Forelimb muscle (tissue), 1 donor: ENCODE measurements at places on chromosomes 13 and 19. TPM values are rescaled to one million over a fixed set of nuclear protein-coding genes. Genes with fewer than 3 reads are reported as not detected.

The PLPPR3 gene
- polyA plus RNA-seq, result 0.52 TPM

The DHDH gene
- polyA plus RNA-seq, result 0.54 TPM

The DDX39A gene
- polyA plus RNA-seq, result 41.3 TPM

The LGALS14 gene
- polyA plus RNA-seq, result 0.30 TPM

The RYR1 gene
- 572 TPM for polyA plus RNA-seq

The ZNF616 gene
- polyA plus RNA-seq, result 9.1 TPM

The PRODH2 gene
- polyA plus RNA-seq, result not detected

The PSG6 gene
- polyA plus RNA-seq, result 0.16 TPM

The CEACAM4 gene
- 0.16 TPM for polyA plus RNA-seq

GRCh38 chr13:86710013-86710412, 910.8 kb upstream of the SLITRK6 start:
- no peak for DNase-seq

DNA sequence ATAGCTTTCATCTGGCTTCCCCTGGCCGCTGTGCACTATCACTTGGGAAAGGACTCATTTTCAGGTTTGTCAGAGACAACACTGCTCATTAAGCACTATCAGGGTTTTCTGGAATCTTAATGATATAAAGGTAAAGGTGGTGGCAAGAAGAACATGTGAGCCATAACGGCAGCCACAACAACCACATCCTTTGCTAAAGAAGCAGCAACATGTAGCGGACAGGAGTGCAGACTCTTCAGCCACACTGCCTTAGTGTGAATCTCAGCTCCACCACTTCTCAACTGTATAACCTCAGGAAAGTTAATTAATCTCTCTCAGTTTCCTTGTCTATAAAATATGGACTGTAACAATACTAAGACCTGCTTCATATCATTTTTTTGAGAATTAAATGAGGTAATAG, 24.1 kb upstream of the MIR17HG start:
- DNase-seq, result no peak

DNA sequence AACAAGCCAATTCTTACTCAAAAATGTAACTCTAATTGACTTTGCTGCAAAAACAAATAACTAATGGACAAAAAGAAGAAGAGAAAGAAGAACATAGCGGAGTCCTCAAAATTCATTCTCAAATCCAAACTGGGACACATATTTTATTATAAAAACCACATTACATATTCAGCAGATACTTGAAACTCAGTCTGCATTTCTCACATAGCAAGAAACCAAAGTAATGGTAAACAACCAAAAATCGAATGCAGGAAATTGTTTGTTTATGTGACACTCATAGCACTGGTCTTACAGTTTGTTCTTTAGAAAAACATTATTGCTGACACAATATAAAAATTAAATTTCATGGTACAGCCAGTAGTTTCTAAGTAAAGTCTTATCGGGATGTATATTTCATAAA, 789.8 kb downstream of the SLITRK6 start:
- no peak for DNase-seq

- DNase-seq, result no peak
Measured at GRCh38 chr13:37039896-37040295, 19.6 kb downstream of the SUPT20H start.

DNA sequence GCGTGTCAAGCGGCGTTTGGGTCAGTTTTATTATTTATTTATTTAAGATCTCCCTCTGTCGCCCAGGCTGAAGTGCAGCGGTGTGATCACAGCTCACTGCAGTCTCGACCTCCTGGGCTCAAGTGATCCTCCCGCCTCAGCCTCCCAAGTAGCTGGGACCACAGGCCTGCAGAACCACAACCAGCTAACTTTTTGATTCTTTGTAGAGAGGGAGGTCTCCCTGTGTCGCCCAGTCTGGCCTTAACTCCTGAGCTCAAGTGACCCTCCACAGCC, 713 bp downstream of the MRPS12 start:
- no peak for DNase-seq

GRCh38 chr13:99122171-99122570, 78.5 kb upstream of the UBAC2 start:
- DNase-seq, result no peak

GRCh38 chr13:98782654-98783053, 30.2 kb upstream of the SLC15A1 start:
- no peak for DNase-seq

DNA sequence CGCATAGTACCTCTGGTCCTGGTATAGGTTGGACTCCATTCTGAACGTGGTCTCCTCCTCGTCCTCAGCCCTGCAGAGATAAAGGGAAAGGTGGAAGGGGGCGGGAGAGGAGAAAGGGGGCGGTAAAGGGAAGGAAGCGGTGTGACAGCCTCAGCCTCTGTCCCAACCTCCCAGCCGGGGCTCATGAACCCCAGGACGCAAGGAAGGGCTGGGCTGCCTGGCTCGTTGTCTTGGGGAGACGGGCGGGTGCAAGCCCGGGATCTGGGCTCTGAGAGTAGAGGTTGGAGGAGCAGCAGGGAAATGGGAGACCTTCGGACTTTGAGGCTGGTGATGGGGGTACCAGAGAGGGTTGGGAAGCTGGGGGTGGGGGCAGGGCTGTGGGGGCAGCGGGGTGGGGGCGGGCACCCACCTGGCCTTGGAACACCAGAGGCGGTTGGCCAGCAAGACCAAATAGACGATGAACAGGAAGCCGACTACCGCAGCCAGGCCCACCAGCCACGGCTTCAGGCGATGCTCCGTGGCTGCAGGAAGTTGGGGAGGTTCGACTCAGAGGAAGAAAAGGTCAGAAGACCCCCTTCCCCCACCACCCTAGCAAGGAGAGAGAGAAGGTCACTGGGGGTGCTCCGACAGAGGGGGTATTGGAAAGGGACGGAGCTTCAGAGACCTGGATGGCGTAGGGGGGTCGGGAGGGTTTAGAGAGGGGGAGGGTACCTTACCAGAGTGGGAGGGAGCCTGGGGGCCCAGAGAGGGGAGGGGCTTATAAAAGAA, 1.7 kb downstream of the SMIM24 start:
- no peak for DNase-seq

- no peak for DNase-seq
Measured at GRCh38 chr13:41312176-41312500, 1.1 kb downstream of the NAA16 start.

- DNase-seq, result no peak
Measured at GRCh38 chr19:4730740-4731171, 7.1 kb upstream of the DPP9 start.

DNA sequence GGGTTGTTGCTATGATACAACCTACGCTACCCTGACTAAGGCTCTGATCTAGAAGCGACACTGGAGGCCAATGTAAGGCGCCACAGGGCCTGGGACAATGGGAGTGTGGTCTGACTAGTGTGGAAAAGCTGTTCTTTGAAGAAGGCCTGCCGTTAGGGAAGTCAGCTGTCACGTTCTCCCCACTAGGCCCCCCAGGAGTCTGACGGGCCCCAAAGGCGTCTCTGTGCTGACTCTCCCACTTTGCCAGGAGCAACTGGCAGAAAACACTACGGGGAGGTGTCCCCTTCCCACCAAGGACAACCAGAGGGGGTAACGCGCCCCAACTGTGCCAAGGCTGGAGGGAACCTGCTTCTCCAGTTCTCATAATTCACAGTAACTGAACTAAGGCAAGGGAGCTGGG, 25.3 kb upstream of the EIF3G start:
- no peak for DNase-seq

- no peak for DNase-seq
Measured at GRCh38 chr19:14006766-14007562, 844 bp upstream of the RFX1 start.

DNA sequence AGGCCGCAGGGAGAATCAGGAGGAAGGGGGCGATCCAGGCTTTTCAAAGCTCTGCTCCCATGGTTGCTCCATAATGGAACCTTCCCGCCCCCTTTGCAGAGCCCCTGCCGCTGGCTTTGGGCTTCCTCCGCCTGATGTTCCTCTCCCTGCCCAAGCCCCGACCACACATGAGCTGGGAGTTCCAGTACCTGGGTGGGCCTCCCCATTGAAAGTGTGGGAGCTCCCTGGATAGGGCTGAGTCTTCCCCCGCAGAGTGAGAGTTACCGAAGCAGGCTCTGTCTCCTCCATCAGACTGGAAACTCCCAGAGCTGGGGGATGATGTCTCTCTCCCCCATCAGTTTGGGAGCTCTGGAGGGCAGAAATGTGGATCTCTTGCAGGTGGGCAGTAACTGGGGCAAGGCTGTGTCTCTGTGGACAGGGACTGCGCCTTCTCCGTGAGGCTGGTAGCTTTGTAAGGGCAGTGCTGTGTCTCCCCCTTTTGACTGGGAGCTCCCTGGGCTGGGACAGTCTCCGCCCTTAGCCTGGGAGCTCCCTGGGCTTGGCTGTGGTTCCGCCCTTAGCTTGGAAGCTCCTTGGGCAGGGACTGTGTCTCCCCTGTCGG, 722 bp downstream of the DCAF15 start:
- DNase-seq, result no peak

DNA sequence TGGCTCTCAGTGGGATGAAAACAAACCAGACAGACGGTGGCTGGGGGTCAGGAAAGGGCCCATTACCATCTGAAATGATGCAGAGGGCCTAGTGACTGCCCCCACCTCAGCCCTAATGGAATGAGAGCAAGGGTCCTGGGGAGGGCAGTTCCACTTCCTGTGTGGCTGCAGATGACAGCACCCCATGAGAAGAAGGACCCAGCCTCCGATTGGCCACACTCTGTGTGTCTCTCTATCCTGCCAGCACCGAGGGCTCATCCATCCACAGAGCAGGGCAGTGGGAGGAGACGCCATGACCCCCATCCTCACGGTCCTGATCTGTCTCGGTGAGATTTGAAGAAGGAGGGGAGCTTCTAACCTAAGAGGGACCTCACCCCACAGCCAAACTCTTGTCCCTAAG, 498 bp downstream of the LILRB1 start:
- DNase-seq, result no peak

- DNase-seq, result no peak
Measured at GRCh38 chr13:53732664-53733063, 704.1 kb downstream of the OLFM4 start.

DNA sequence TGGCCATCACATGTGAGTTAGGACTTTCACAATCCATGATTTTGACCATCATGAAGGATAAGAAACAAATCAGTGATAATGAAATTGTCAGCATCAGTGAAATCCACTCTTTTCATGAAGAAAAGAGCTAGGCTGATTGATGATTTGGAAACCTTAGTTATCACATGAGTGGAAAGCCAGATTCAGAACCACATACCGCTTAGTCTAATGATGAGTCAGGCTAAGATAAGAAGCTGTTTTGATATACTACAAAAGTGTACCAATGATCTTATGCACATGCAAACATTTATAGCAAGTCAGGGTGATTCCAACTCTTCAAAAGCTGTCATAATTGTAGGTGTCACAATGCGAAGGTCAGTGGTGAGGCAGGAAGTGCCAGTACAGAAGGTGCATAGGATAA, 519.3 kb downstream of the GPC6 start:
- DNase-seq, result no peak

DNA sequence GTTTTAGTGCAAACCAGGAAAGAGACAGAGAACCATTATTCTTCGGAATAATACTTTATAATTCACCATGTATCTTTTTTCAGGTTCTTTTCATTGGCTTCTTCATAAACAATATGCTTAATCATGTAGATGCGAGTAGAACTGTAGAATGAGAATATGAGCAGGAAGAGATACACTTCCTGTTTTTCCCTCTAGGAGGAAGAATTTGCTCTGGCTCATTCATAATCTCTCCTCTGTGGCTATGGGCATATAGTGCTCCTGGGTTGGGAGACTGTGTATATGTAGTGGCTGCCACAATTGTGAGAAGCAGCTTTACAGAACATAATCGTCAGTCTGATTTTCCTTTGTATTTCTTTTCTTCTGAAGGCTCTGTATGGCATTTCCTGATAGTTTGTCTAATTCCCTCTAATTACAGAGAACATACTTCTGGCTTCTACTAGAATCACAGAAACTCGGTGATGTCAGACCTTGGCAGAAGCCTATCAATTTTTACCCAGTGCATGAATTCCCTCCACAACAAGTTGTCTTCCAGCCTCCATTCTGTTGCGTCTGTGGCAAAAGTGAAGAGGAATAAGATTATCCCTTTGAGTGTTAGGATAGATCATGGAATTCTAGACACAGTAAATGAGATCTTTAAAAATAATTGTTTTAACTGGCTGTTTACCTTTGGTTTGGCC, 2.9 kb upstream of the DCLK1 start:
- no peak for DNase-seq

GRCh38 chr13:99738626-99739025, 232.9 kb downstream of the ZIC5 start:
- DNase-seq, result no peak

GRCh38 chr13:113744197-113745000, 14.6 kb upstream of the TMEM255B start:
- no peak for DNase-seq

DNA sequence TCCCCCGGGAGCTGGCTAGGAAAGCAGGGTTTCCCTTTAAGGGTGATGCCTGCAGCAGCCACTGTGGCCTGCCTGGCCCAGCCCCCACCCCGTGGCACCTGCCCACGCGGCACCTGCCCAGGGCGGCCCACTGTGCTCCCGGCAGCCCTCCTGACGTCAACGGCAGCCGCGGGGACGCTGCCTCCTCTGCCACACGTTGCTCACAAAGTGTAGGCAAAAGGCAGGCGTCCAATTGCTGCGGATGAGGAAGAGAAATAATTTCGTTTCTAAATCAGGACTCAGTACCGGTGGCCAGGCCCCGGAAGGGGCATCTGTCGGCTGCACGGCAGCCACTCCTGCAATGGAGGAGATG, 122.3 kb downstream of the URI1 start:
- DNase-seq, result no peak

- no peak for DNase-seq
Measured at GRCh38 chr19:23787106-23787505, 28.4 kb upstream of the ZNF681 start.

- DNase-seq, result no peak
Measured at GRCh38 chr19:43674596-43674995, 4.6 kb upstream of the PLAUR start.
